ENCODE measurements at places on chromosomes 12 and 14. TPM values are rescaled to one million over a fixed set of nuclear protein-coding genes. Genes with fewer than 3 reads are reported as not detected.
A peak's percentile ranks its signal among the peaks of the same experiment; 100 is the strongest.

Gene SPX
- total RNA-seq: 0.41 TPM

Gene DAAM1
- 232 TPM for total RNA-seq

Gene DACT1
- total RNA-seq: 203 TPM

Gene LYZ
- 4.9 TPM for total RNA-seq

Gene CLSTN3
- 75.0 TPM for total RNA-seq

Gene PRH2
- not detected for total RNA-seq

Gene RNF212B
- not detected for total RNA-seq

Gene RIMKLB
- total RNA-seq: 164 TPM

DNA sequence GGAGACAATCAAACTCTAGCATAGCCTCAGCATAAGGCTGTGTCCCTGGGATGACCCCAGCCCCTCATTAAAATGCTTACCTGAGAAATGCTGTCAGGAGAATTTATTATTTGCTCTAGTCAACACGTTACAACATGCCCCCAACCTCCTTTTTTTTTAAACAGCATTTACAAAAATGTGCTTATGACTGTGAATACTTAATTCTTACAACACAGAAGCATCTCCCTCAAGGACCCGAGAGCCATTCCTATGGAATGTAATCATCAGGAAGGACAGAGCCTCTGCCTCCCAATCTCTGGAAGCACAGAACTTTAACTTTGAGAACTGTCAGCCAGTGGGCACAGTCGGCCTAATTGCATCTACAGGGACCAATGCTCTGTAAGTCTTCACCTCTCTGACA is 136.6 kb upstream of the OVCH1 start:
- DNase-seq: no peak

DNA sequence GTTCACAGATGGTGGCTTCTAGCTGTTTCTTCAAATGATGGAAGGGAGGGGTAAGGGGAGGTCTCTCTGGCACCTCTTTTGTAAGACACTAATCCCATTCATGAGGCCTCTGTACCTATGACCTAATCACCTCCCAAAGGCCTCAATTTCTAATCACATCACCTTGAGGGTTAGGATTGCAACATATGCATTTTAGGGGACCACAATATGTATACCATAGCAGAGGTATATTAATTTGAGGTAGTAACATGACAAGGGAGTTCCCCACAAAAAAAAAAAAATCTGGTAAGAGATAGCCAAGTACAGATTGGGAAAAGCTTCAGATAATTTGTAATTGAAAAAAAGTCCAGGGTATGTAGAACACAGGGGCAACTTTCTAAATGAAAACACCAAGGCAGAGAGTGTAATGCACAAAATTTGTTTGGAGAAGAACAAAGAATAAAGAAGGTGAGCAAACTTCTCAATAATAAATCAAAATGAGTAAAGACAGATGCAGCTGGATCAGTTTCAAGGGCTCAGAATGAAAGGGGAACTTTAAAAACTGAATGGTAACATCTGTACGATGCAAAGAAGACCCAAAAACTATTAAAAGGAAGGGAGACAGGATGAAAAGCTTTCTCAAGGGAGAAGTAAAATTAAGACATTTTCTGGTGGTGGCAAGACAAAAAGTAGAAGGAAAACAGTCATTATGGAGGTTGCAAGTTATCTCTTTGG is 125.5 kb upstream of the DCN start:
- no peak for DNase-seq

GRCh38 chr14:63881926-63882325 is 29.1 kb downstream of the SYNE2 start:
- DNase-seq: no peak

- DNase-seq: no peak
These were observed 23.5 kb downstream of the UBR7 start for GRCh38 chr14:93230539-93230938.

- no peak for DNase-seq
These were observed 224.3 kb upstream of the ATP2B1 start for GRCh38 chr12:89932954-89933353.

DNA sequence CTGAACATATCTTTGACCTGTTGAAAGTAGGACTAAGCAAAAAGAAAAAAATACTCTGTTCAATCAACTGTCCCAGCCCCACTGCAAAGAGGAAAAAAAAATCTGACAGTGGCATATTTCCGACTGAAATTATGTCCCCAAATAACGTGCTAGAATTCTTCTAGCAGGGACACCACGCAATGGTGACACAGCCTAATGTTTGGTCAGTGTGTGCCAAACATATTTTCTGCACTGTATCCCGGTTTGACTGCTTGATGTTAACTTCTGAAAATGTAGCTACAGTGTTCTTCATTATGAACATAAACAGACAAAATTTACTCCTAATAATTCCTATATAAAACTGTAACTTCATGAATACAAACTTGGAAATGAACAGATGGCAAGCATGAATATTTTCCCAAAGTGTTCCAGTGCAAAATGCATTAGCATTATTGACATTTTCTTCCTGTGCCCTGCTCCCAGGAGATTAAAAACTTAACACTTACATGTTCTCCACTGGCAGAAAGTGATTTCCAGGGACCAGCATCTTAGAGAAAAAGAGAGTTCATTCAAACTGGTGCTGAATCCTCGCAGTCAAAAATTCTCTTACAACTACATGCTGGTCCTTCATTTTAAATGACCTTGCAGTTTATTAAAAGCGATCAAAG is 72.4 kb upstream of the SYT1 start:
- no peak for DNase-seq

DNA sequence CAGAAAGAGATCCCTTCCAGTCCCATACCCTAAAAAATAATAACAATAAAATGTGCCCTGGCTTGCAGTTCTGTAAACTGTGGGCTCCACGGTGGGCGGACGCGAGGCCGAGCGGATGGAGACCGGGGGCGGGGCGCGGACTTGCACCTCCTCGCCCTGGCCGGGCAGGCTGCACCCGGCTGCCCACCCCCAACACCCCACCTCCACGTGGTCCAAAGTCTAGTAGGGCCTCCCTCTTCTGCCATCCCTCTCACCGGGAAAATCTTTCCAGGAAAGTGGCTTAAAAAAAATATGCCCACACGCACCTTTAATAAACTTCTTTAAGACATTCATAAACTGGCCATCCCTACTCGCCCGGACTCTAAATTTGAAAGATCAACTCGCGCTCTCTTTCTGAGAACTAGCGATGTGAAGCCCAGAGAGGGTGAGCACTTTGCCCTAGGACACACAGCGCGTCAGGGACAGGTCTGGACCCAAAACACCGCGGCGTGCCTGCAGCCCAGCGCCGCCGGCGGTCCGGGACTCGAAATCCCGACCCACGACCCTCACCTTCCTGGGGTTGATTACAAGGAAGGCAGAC is 1.9 kb upstream of the BCL11B start:
- no peak for DNase-seq

DNA sequence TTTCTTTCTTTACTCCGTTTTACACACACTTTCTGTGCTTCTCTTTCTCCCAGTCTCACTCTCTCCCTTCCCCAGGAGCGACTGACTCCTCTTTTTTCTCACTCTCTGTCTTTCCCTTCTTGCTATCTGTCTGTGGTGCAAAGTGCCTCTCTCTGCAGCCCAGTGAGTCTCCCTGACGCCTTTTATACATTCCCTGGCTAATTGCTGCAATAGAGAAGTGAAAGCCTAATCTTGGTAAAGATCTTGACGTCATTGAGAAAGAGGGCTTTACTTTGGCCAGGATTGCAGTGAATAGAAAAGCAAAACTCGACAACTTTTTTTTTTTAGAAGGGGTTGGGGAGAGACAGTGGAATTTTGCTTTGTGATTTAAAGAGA is 706 bp upstream of the DIO2 start:
- peak; percentile 8 for DNase-seq

DNA sequence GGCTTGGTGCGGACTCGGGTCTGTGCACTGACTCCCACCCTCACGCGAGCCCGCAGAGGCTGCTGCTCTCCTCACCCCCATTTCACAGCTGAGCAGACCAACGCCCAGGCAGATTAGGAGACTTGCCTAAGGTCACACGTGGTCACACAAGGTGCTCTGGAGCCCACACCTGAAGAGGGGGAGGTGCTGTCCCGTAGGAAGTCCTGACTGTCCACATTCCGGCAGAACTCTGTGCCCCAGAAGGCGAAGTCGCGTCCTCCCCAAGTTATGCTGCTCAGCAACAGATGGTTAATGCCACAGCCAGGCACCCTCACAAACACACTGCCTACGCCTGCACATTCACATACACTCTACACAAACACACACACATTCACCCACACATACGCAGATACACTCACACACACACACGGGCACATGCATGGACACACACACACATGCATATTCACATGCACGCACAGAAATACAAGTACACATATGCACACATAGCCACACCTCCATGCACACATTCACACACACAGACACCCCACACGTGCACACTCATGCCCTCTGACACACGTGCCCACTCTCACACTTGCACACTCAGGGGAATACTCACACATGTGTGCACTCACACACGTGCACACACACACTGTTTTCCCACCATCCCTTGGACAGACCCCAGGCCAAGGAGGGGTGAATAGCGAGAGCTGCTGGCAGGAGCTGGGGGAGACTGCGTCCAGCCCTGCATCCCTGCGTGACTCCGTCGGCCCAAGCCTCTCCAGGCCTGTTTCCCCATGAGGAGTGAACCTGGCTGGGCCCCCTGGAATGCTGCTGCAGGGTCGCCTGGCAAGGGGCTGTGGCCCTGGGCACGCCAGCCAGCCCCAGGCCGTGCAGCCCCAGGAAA is 4.1 kb downstream of the C14orf180 start:
- DNase-seq: no peak

GRCh38 chr12:25653487-25654175 is 100.5 kb upstream of the LMNTD1 start:
- DNase-seq: no peak

DNA sequence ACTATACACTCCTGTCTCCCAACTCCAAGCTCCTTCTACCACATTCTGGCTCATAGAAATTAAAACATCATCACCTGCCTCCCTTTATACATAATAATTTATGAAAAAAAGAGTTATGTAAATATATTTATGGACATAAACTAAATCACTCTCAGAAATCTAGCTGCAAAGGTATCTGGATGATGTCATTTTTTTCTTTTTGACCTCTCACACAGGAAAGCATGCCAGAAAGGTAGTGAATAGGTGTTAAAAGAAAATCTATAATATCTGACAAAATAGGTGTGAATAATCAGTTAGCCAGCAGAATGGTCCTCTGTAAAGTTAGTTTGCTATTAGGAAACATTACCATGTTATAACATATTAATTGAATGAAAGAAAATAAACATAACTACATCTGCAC is 7.7 kb downstream of the LRRIQ1 start:
- no peak for DNase-seq

DNA sequence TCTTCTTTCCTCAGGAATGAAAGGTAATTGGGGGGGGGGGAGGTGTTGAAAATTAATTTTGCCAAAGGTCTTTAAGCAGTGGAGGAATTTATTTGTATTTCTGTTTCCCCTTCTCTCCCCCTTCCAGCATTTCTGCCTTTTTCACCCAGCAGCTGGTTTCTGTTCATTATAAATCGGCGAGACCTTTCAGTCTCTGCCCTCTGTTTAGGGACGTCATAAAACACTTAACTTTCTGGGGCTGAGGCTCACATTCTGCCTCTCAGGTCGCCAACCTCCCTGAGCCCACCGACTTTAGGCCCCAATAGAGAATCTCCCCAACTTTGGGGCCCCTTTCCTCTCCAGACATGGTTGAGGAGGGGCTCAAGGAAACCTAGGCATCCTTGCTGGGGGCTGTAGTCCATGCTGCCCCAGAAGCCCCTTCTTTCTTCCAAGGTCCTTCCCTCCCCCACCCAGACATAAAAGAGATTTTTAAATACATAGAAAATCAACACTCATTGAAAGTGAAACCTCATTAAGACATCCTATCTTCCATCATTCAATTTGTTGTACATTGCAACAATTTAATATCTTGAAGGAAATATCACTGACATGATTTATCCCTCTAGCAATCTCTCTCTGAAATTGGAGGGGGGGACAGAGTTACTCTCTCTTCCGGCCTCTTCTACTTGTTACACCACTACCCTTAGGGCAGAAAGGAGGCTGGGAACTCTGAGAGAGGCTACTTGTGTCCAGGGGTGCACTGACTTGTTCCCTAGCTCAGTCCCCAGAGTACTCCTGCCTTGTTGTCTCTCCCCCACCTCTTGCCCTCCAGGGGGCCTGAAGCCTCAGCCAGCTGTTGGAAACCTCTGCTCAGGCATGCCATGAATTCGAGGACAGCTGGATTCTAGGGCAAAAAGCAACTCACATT is 2.5 kb upstream of the HOXC6 start:
- DNase-seq: no peak

- DNase-seq: no peak
These were observed 256.8 kb upstream of the FLRT2 start for GRCh38 chr14:85273099-85273677.

- no peak for DNase-seq
These were observed 93.1 kb downstream of the TNFAIP2 start for GRCh38 chr14:103216399-103216798.

GRCh38 chr12:2169940-2170339 is 117.2 kb downstream of the CACNA1C start:
- DNase-seq: no peak

DNA sequence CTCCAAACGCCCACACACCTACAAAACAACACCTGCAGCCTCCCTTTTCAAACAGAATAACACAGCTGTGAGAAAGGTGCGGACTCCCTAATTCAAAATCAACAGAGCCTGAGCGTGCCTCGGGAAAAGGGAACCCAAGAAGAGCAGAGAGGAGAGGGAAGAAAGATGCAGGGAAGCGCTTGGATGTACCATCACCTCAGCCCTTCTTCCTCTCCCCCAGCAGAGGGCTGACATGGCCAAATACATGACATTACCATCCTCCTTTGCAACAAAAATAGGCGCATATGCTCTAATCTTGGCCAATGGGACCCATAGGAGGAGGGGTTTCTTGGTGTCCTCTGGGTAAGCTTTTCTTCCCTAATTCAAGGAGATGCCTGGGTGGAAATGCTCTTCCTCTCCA is 78.0 kb downstream of the CPSF2 start:
- no peak for DNase-seq

GRCh38 chr12:51377099-51377984 is 13.9 kb downstream of the GALNT6 start:
- peak; percentile 44 for DNase-seq

DNA sequence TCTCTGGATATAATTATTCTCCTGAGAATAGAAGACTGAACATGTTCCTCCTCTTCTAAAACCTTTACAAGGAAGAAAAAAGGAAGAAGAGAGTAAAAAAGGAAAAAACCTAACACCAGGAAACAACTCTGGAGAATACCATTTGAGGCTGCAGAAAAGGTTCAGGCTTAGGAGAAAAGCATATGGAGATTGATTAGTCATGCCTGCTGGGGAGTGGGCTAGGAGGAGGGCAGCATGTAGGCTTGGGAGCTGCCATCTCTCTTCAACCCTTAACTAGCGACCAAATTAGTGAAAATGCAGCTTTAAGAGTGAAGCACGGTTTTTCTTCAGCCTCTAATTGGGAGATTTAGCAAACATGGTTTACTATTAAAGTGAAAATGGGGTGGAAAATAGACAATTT is 273.0 kb upstream of the CRY1 start:
- no peak for DNase-seq
